ENCODE measurements at places on chromosomes 7 and 10. TPM values are rescaled to one million over a fixed set of nuclear protein-coding genes. Genes with fewer than 3 reads are reported as not detected.

Gene BPGM
- 29.0 TPM for total RNA-seq

Gene GPR15LG
- not detected for total RNA-seq

Gene ZNF485
- total RNA-seq = 3.0 TPM

Gene AUTS2
- total RNA-seq = 5.1 TPM

Measured in uterine smooth muscle cell (primary cell).